K562 (cell line): ENCODE measurements at places on chromosomes 5 and 9.

- no peak for DNase-seq
These were observed 198.9 kb upstream of the WWC1 start for GRCh38 chr5:168092209-168093185.

DNA sequence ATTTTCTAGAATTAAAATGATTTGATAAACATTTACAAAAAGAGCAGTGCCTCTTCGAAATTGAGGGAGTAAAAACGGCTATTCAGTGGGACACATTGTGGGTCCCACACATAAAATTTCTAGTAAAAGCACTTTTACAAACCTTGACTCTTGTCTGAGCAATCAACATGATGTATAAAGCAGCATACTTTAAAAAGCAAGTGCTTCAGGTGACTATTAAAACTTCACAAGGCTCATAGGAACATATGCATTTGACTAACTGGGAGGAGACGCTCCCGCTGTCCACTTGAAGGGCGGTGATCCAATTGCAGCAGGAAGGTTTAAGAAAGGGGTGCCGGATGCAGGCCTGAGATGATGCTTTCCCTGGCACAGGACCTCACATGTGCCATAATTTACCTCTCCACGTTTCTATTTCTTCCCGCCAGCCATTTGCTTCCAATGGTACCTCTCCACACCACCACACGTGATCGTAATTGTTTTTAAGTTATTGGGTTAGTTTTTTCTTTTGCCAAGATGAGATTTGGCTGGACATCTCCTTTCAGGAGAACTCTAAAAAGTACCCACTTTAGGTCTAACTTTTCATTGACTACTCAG, 1.8 kb downstream of the MCTP1 start:
- no peak for DNase-seq

- DNase-seq: no peak
These were observed 6.9 kb upstream of the ATP6V1G1 start for GRCh38 chr9:114580609-114581193.

GRCh38 chr9:131459056-131459455, 43.7 kb upstream of the POMT1 start:
- no peak for DNase-seq

GRCh38 chr9:125508249-125508648, 198.8 kb downstream of the MAPKAP1 start:
- no peak for DNase-seq

DNA sequence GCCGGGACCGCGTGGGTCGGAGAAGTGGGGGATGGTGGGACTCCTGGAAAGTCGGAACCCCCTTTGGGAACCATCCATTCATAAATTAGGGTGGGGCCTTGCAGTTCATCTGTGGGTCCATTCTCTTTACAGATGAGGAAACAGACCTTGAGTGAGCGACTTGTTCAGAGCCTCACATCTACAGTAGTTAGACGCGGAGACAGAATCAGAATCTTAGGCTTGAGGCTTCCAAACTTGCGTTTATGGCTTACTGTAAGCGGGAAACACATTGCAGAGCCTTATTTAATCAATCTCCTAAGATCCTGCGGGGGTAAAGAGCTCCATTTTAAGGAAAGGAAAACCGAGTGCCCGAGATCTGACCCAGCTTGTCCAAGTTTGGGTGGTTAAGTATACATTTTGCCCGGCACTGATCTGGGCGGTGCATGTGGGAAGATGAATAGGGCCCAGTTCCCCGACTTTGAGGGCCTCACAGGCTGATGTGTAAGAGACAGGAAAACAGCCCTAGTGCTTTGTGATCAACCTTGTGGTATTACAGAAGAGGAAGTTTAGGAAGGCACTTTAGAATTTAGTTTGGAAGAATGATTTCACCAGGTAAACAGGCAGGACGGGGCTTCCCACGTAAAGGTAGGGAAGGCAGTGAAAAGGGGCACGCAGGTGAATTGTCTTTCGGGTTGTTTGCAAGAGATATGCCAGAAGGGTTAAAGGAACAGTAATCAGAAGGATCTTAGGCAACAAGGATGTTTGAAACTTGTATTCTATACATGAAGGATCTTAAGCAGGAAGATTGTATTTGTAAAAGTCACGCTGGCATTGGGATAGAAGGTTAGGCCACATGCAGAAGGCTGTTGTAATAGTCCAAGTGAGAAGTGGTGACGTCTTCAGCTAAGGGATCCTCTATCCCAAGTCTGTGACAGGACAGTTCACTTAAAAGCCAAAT, 744 bp downstream of the TARS1 start:
- DNase-seq: peak; percentile 79

DNA sequence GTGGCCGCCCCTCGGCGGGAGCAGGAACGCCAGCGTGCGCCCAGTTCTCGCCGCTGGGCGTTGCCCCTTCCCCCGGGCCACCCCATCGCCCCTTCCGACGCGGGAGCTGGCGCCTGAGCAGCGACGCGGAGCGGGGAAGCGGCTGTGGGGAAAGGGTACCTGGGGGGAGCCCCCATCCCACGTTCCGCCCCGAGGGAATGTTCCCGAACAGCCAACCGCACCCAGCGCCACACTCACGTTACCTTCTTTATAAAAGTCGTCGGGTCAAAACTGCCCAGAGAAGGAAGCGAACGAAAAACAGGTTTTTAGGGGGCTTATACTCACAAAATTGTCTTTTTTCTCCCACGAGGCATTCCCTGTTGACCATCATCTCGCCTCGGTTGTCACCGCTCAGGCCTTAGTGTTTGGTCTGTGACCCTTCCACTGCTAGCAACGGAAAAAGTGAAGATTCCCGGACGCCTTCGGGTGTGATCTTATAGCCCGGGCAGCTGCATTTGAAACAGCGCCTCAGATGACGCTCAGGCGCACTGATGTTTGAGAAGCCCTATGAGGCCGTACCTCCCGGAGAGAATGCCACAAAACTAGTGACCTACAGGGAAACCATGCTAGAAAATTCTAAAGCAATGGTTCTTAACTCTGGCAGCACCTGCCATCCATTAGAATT, 475 bp upstream of the GOLM1 start:
- no peak for DNase-seq

- DNase-seq: no peak
These were observed 342.4 kb downstream of the KIAA0825 start for GRCh38 chr5:94276048-94276447.

DNA sequence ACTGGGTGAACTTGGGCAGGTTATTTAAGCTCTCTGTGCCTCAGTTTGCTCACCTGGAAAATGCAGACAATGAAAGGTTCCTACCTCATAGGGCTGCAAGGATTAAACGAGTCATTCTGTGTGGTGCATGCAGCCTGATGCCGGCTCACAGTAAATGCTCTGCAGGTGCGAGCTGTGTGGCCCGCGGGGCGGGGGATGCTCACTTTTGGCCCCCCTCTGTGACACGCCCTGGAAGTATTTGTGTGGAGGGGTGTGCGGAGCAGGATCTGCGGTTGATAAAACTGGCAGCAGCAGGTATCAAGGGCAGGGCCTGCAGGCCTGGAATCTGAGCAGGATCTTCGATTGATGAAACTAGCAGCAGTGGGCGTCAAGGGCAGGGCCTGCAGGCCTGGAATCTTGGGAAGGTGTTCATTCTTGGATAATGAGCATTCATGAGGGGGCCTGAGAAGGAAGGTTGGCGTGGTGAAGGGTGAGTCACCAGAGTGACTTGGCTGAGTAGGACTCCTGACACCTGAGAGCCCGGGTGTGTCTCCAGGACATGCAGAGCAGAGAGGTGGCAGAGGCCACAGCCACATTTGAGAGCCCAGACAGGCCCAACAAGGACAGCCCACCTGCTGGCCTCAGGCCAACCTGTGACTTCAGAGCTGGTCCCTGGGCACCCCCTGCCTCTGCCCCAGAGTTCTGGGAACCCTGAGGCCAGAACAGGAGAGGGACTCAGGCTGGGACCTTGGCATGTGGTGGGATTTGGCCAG, 11.9 kb downstream of the UNC5A start:
- DNase-seq: no peak

- no peak for DNase-seq
These were observed 133.0 kb downstream of the EBF1 start for GRCh38 chr5:158966716-158967115.

DNA sequence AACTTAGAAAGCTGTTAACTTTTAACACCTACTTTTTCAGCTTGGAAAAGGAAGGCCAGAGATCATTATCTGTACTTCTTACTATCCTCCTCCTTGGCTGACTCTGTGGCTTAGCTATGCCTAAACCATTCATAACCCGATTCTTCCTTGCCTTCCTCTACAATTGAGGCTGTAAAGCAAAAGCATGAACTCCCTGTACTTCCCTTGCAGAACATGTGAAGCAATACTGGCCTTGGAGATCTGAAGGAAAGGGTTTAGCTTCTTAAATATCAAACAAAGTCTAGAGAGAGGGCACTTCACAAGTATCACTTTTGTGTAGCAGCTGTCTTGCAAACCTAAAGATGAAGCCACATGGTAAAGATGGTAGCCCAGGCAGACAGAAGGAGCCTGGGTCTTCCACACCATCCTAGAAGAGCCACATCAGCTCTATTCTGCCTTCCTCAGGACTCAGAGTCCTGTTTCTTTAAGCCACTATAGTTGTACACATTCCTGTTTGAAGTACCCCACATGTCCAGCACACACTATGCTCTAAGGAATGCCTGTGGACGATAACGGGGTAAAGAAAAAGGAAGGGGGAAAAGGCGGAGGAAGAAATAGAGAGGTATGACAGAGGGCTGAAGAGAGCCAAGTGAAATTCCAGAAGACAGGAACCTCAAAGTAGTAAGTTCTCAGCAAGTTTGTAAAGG, 169.2 kb downstream of the SLIT3 start:
- no peak for DNase-seq

DNA sequence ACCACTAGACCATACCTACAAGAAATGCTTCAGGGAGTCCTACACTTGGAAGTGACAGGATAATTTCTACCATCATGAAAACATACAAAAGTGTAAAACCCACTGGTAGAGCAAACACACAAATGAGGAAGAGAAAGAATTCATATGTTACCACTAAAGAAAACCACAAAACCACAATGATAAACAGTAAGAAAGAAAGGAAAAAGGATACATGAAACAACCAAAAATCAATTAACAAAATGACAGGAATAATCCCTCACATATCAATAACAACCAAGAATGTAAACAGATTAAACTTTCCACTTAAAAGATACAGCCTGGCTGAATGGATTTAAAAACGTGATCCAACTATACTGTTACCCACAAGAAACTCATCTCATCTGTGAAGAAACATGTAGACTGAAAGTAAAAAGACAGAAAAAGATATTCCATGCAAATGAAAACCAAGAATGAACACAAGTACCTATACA, 83.4 kb downstream of the LPAR1 start:
- DNase-seq: no peak

- no peak for DNase-seq
These were observed 665.4 kb downstream of the MAT2B start for GRCh38 chr5:164170814-164171213.

DNA sequence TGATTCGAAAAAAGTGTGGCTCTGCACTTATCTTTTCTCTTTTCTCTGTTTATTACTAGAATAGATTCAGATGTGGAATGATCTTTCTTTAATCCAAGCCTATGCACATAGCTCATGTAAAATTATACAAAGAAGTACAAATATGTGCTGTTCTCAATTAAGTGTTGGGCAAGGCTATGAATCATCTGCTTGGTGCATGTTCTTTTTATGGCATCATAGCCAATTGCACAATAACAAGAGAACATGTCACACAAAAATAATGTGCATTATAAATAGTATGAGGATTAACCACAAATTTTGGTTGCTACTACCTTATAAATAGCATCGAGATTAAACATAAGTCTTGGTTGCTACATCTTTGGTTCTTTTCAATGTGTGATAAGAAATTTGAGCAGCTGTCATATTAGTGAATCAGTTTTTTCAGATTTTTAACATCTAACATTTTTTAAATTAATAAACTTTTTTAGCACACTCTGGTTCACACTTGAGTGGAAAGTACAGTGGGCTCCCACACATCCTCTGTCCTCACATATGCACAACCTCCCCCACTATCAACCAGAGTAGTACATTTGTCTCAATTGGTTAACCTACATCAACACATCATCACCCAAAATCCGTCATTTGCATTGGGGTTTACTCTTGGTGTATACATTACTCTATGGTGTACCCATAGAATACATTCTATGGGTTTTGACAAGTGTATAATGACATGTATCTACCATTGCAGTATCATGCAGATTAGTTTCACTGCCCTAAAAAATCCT, 6.8 kb upstream of the RECK start:
- DNase-seq: no peak

- peak; percentile 38 for DNase-seq
These were observed 144.9 kb downstream of the BARX1 start for GRCh38 chr9:93810028-93810971.

DNA sequence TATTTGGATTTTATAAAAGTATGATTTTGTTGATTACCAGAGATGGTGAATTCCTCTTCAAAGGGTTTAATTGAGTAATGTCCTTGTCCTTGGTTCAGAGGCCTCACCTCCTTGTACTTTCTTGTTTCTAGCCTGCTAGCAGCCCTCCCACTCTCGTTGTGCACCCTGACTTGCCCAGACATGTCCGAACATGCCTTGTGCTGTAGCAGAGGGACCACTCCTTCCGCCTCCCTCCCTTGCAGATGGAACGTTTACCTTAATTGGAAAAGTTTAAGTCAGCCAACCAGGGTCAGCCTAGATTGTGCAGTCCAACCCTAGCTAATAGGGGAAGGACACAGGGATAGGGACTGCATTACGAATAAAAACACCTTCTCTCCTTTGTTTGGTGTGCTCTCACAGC, 406.9 kb upstream of the NMUR2 start:
- no peak for DNase-seq

- DNase-seq: no peak
These were observed 18.2 kb downstream of the GNPDA1 start for GRCh38 chr5:141994511-141995136.

DNA sequence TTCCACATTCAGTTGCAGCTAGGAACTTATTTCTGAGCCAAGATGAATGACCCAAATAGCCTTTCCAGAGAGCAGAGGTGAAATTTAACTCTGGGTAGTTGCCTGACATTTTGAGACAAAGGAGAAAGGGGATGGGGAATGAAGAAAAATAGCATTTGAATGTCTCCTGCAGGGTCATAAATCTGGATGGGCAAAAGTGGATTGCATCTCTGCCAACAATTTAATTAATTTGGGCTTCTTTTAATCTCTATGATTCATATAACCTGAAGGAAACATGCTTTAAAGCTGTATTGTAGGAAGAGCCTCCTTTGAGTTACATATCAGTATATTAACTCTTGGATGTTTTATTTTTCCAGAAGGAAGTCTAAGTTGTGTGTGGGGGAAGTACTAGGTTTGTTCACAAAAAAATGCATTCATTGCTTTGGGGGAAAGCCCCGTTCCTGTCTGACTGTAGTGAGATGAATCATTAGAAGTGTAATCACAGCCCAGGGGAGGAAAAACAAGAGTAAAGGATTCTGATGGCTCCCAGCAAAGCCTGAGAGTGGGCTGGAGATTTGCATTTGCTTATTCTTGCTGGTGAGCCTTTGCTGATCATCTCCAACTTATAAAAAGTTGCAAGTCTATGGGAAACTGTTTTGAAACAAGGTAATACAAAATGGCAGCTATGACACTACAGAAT, 133.0 kb upstream of the IQGAP2 start:
- DNase-seq: no peak

DNA sequence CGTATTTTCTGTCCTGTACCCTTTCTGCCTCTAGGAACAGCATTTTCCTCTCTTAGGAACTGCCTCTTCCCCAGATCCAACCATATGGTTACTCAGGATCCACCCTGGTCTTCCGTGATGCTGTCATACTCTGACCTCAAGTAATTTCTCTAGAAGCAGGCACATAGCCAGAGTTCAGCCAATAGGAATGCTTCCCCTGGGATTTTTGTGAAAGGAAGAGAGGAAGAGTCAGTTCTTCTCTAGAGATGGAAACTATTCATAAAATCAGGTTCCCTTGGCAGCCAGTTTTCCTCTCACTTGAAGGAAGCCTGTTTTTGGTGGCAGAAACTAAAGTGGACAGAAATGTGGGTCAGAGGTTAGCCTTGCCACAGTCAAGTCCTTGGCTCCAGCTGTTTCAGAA, 400.1 kb upstream of the PCSK5 start:
- no peak for DNase-seq

- no peak for DNase-seq
These were observed 47.7 kb downstream of the FTMT start for GRCh38 chr5:121899346-121899745.
